ENCODE measurements at places on chromosomes 16 and 17.

DNA sequence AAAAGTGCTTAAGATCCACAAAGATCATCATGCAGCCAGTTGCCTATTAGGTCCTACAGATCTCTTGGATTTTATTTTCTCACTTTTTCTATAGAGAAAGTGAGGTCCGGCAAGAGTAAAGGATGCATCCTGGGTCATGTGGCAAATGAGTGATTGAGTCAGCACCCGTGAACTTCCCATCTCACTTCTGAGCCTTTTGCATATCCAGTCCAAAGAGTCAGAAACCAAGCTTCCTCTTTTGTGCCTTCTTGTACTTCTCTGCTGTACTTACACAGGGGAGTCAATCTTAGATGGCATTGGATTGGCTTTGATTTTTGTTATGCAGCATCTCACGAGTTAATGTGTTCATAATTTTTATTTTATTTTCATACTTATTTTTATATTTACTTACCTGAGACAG is 114.2 kb upstream of the IRX5 start:
- no peak for DNase-seq

DNA sequence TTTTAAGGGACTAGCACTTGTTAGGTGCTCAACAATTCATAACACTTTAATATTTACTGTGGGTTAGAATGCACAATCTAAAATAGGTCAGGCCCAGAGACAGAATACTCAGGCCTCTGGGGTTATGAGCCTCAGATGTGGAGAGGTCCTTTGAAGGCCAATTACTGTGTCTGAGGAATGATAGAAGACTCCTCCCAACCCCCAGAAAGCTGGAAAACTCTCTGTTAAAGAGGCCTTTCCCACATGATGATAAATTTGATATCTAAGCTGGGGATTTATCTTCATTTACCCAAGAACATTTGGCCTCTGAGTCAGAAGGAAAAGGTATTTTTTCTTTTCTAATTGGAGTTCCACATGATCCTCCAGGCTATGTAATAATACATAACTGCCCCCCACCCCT is 41.1 kb upstream of the MMD start:
- DNase-seq = no peak

- DNase-seq = no peak
Measured at GRCh38 chr17:78763561-78763960, 18.5 kb downstream of the CYTH1 start.

- no peak for DNase-seq
Measured at GRCh38 chr16:30699615-30700099, 686 bp downstream of the SRCAP start.

DNA sequence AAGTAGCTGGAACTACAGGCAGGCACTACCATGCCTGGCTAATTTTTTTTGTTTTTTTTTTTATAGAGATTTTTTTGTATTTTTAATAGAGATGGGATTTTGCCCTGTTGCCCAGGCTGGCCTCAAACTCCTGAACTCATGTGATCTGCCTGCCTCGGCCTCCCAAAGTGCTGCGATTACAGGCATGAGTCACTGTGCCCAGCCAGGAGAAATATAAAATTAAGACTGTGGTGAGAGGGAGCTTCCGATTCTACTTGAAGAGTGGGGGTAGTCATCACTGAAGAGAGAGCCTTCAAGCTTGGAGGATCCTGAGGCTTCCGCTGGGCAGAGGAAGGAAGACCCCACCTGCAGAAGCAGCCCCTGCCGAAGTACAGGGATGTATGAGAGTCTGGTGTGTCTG is 34.4 kb upstream of the RGS9 start:
- DNase-seq = no peak

DNA sequence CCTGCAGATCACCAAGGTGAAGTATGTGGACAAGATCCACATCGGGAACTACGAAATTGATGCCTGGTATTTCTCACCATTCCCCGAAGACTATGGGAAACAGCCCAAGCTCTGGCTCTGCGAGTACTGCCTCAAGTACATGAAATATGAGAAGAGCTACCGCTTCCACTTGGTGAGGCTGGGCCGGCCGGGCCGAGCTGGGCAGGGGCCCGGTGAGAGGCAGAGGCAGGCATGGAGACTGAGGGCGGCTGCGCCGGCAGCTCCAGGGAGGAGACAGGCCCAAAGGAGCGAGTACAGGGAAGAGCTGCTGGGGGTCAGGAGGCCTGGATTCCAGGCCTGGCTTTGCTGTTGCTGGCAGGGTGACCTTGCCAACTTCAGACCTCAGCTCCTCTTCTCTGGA is 8.3 kb downstream of the PRSS8 start:
- DNase-seq = no peak
